Osteoblast (primary cell): ENCODE measurements at places on chromosomes 12 and 14. TPM values are rescaled to one million over a fixed set of nuclear protein-coding genes. Genes with fewer than 3 reads are reported as not detected.
A peak's percentile ranks its signal among the peaks of the same experiment; 100 is the strongest.

Gene LETMD1
- total RNA-seq, result 54.8 and 56.1 TPM in 2 replicates

Gene PMCH
- total RNA-seq, result not detected in 2 replicates

Gene GALNT8
- total RNA-seq, result not detected in 2 replicates

Gene CCDC175
- total RNA-seq, result not detected in 2 replicates

Gene RPL10L
- not detected in 2 replicates for total RNA-seq

Gene C12orf56
- under 0.01 and 0.36 TPM in 2 replicates for total RNA-seq

Gene CLEC7A
- under 0.01 and 0.36 TPM in 2 replicates for total RNA-seq

Gene RNF212B
- not detected in 2 replicates for total RNA-seq

Gene ACOT6
- total RNA-seq, result not detected in 2 replicates

Gene PLXNC1
- total RNA-seq, result 3.3 and 3.8 TPM in 2 replicates

Gene GRIN2B
- not detected in 2 replicates for total RNA-seq

Gene AQP6
- total RNA-seq, result not detected in 2 replicates

Gene CCDC197
- not detected in 2 replicates for total RNA-seq

Gene LUM
- 1,762 and 1,965 TPM in 2 replicates for total RNA-seq

DNA sequence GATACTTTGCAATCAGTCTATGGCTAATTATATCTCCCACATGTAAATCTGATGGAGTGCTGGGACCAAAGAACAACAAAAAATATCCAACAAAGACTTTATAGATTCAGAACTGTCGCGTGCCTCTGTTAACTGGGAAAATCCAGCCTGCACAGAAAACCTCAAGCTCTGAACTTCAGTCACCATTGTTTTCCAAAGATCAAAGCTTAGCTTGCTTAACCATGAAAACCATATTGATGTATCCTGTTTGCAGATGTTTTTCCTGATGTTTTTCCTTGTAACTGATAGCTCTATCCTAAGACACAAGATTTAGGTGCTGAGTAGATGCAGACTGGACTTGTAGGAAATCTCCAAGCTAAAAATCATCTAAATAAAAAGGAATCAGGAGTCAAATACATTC, 163.7 kb downstream of the GXYLT1 start:
- no peak for DNase-seq

- no peak for DNase-seq
These were observed 49.1 kb upstream of the RIMBP2 start for GRCh38 chr12:130765186-130765659.

- peak; percentile 98 for DNase-seq
These were observed 90.2 kb downstream of the CHGA start for GRCh38 chr14:93012951-93013719.

GRCh38 chr14:52108823-52109222, 40.0 kb upstream of the NID2 start:
- no peak for DNase-seq

- no peak for DNase-seq
These were observed 644.4 kb upstream of the MIS18BP1 start for GRCh38 chr14:45897439-45897838.

DNA sequence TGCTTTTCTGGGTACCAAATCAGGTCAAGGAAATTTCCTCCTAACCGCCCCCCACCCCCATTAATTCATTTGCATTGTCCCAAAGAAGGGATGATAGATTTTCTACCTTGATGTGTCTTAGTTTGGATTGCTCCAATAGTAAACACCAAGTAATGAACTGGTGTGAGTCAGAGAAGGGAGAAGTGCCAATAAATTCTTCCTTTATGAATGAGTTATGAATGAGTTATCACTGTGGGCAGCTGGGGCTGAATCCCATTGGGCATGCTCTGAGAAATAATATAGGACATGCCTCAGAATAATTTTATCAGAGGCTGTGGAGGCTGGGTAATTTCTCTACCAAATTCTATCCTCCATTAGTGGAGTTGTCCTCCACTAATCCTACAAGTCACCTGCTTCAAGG, 277.9 kb upstream of the FLRT2 start:
- DNase-seq, result peak; percentile 73

DNA sequence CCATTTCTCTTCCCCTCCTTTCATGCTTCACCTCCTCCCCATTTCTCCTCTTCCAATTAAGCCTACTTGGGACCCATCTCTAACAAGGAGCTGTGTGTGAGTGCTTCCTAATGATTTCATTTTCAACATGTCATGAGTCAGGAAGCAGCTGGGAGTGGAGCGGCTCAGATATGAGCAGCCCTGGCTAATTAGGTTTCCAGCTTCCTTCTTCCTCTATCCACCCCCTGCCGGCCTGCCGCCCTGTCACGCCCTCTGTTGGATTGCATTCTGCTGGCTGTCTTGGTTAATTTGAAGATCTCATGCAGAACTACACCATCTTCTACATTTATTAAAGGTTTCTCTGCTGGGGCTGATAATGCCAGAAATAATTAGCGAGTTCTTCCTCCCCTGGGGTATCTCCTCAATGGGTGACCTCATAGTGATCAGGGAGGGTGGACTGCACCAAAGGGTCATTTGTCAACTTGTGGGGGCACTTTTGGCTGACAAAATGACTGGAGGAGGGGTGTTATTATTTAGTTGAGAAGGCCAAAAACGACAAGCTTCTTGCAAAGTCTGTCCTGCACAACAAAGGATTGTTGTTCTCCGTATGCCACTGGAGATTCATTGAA, 300.9 kb upstream of the SRRM4 start:
- DNase-seq, result no peak

DNA sequence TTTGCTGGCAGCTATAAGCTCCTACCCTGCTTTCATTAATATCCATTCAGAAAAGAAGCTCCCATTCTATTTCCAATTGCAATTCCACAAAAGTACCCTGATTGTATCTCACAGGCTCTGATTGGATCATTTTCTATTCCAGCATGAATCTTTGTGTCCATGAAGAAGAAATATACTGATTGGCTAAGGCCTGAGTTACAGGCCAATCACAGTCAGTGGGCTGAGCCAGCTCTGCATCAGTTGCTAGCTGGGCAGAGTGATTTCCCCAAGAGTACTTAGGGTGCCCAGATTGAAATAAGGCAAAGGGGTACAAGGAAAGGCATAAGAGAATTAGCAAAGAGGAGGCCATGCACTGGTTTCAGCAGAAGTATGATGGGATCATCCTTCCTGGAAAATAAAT, 14.4 kb downstream of the ART4 start:
- DNase-seq, result no peak

DNA sequence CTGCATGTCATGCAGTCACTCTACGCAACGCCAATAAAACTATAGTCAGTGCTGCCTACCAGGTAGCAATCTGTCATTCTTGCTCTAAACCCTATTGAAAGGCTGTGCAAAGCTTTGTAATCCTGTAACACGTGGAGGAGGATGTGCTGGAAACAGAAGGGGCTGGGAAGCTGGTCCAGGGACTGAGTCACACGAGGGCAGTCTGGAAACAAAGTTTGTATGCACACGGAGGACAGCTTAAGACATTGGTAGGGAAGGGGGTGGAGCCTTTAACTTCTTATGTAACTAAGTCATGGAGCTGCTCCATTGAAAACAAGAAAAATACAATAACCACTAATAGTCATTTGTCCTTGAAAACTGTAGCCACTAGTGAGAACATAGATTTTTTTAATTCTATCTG, 128.0 kb downstream of the BCAT1 start:
- DNase-seq, result no peak

- DNase-seq, result no peak
These were observed 127.7 kb downstream of the ZFP36L1 start for GRCh38 chr14:68665131-68665530.

DNA sequence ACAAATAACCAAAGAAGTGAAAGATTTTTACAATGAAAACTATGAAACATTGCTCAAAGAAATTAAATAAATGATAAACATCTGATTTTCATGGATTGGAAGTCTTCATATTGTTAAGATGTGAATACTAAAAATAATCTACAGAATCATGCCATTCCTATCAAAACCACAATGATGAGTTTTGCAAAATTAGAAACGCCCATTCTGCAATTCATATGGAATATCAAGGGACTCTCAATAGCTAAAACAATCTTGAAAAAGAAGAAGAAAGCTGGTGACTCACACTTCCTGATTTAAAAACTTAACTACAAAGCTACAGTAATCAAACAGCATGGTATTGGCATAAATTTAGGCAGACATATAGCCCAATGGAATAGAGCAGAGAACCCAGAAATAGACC, 40.2 kb upstream of the CCT2 start:
- no peak for DNase-seq

DNA sequence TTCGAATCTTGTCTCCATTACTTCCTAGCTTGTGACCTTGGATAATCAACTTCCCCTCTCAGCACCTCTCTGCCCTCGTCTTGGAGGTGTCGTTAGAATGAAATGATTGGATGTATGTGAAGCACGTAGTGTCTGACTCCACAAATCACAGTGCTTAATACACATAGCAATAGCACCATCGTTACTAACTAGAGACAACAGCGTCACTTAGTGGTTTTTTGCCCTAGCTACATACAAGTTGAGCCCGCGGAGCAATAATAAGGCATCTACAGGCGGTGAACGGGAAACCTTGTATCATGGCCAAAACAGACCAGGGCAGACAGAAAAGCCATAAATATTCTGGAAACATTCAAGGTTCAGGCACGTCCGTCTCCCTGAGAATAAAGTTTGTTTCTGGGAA, 154.9 kb downstream of the ASCL4 start:
- no peak for DNase-seq

GRCh38 chr14:50624447-50624846, 43.7 kb downstream of the SAV1 start:
- DNase-seq, result no peak

DNA sequence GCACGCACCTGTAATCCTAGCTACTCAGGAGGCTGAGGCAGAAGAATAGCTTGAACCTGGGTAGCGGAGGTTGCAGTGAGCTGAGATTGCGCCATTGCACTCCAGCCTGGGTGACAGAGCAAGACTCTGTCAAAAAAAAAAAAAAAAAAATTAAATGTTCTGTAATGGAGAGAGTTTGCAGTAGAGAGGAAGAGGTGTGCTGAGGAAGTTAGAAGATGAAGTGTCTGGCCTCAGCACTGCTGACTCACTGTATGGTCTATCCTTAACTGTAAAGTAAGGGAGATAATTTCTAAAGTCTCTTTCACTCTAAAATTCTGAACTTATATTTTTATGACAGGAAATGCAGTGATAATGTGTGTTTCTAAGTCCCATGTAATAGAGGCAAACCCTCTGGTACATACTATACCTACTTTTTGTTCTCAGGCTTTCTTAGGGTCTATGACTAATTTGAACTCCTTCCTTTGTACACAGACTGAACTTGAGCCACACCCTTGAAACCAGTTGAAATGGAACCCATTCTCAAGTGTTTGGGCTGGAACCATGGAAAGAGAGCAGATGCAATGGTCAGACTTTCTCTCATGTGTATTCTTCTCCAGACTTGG, 278.1 kb upstream of the FAR2 start:
- DNase-seq, result no peak

GRCh38 chr12:74152370-74152769, 385.3 kb upstream of the ATXN7L3B start:
- no peak for DNase-seq

DNA sequence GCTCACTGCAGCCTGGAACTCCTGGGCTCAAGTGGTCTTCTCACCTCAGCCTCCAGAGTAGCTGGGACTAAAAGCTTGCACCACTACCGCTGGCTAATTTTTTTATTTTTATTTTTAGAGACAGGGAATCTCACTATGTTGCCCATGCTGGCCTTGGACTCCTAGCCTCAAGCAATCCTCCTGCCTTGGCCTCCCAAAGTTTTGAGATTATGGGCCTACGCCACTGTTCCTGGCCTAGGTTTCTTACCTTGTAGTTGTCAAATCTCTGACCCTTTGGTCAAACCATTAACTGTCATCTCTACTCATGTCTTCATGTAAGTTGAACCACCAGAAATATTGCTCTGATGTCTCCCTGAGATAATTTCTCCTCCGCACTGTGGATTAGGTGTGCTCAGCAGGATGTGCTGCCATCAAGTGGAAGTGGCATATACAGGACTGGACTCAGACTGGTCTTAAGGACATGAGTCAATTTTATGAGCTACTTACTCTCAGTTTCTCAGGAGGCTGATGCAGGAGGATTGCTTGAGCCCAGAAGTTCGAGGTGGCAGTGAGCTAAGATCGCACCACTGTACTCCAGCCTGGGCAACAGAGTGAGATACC, 28.5 kb downstream of the ACTR6 start:
- DNase-seq, result no peak

- DNase-seq, result no peak
These were observed 96.5 kb downstream of the ARMH4 start for GRCh38 chr14:58055497-58056010.

GRCh38 chr12:50110762-50111351, 1.2 kb upstream of the COX14 start:
- peak; percentile 90 for DNase-seq

DNA sequence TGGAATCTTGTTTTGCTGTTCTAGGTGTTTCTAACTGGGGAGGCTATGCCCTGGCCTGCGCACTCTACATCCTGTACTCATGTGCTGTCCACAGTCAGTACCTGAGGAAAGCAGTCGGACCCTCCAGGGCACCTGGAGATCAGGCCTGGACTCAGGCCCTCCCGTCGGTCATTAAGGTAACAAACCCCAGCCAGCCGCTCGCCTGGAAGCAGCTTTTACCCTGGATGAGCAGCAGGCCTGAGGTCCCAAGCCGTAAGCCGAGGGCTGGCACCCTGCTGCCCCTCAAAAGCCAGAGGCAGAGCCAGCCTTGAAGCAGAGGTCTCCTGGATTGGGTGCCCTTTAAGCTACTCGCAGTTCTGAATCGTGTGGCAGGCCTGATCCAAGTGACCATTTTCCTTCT, 29.1 kb downstream of the GPR68 start:
- DNase-seq, result no peak

- DNase-seq, result no peak
These were observed 24.0 kb downstream of the RTN1 start for GRCh38 chr14:59846595-59846994.

DNA sequence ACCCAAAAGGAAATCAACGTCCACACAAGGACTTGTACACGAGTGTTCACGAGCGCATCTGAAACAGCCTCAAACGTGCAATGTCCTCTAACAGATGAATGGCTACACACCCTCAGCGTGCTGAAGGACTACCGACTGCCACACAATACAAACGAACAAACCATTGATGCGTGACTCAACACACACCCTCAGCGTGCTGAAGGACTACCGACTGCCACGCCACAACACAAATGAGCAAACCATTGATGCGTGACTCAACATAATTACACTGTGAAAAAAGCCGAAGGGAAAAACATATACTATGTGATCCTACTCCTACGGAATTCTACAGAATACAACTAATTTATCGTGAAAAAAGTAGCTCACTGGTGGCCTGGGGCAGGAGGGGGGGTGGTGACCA, 25.1 kb upstream of the BTBD6 start:
- DNase-seq, result no peak

- DNase-seq, result peak; percentile 50
These were observed 327.5 kb upstream of the PDE3A start for GRCh38 chr12:20040831-20041230.

DNA sequence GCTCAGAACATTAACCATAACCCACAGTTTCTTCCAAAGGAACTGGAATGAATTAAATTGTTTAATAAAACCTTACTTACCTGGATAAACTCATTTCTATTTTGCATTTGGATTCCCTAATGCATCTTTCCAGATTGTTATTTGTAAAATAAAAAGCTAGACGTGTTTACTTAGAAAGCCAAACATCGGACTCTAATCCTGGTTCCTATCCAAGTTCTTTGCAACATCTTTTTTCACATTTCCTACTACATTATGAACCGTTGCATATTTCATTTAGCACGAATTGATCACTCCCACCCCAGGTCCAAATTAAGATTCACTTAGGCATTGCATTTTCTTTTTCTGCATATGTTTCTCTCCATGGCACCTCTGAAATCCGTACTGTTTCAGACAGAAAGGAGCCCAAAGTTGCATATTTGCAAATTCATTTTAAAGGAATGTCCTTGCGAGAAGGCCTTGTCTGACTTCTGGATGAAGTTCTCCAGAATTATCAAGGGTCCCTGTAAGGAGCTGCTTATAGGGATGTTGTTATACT, 164.4 kb upstream of the GSC start:
- DNase-seq, result no peak

- DNase-seq, result no peak
These were observed 165.2 kb downstream of the BRMS1L start for GRCh38 chr14:35991356-35991755.
